AML-193 (cell line): ENCODE measurements at places on chromosomes 12 and 14.

DNA sequence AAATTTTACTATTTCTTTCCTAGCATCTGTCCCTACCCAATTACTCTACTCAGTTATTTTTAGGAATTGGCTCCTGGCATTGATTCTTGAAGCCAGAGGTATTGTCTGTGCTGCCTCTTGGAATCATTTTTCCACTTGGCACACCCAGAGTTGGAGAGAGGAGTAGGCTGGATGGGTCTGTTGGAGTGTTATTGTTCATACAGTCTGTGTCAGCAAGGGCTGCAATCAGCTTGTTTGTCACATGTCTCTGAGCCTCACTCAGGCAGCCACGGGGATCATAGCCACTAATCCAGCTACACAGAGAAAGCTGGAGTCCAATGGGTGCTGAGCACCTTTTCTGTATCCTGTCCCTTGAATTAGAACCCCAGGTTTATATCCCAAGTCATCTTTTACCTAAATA, 176.0 kb upstream of the DYRK2 start:
- no peak for DNase-seq

DNA sequence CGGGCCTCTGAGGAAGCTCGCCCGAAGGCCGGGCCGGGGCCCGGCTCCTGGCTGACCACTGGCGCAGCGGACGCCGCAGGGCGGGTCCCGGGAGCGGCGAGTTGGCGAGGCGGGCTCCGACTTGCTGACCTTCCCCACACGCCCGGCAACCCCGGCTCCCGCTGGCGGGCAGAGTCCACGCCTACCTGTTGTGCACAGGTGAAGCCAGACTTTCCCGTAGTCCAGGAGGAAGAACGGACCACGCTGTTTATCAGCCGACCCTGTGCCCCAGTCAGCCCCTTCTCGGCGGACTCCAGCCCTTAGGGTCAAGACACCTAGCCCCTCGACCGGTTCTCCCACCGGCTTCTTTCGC, 407 bp downstream of the HEATR5A start:
- no peak for DNase-seq

DNA sequence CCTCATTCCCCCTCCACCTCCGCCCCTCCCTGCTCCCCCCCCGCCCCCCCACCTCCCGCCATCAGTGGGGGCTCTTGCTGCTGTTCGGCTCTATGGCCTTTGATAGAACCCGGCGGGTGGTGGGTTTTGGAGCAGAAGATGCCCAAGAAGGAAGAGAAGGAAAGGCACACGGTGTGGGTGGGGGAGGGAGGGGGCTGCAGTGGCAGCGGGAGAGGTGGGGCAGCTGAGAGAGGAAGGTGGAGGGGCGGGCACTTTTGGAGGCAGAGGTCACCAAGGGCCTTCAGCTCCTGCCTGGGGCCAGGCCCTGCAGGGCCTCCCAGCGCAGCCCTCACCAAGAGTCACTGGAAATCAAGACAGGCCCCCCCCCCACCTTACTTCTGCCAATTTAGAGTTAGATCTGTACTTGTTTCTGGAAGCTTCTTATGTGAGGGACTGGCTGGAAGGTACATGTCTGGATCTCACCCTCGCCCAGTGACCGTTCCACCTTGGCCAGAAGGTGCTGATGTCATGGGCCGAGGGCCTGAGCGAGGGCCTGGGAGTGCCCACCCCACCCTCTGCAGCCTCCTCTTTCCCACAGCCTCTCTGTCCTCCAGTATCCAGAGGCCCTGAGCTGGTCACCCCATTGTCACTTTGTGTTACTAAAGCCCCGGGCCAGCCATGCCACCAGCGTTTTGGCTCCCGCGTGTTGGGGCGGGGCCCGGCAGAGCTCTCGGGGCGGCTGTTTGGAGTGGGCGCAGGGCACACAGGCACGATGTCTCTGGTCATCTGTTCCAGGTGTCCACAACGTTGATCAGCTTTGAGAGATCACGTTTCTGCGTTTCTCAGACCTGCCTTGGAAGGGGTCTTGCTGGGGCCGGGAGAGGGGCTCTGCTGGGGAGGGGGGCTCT, 153.9 kb downstream of the KIF26A start:
- DNase-seq, result no peak

GRCh38 chr14:77554816-77555599, 56.4 kb upstream of the ISM2 start:
- DNase-seq, result no peak

- no peak for DNase-seq
Observed at GRCh38 chr14:98903371-98903770, 368.6 kb downstream of the BCL11B start.

- DNase-seq, result no peak
Observed at GRCh38 chr12:89648211-89648930, 60.3 kb downstream of the ATP2B1 start.

DNA sequence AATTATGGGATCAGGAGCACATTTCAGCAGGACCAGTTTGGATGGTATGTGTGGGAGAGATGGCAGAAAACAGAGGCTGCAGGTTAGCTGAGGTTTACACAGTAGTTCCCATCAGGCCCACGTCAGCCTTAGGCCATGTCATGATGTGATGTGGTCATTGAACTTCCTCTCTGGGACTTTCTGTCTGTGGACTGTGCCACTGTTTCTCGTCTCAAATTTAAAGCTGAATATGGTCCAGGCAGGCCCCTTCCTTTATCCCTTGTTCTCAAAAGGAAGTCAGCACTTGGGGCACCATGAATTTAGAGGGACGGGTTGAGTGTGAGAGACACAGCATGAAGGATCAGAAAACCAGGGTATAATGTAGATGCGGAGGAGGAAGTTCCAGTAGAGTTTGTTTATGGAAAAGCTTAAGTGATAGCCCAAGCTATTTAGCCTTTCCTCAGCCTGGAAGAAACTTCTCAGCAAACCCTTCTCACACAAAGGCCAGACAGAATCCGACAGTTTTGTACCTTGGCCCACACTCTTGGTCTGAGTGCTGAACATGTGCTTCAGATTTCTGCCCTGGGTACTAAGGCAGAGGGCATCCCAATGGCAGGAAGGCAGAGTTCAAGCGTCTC, 3.6 kb upstream of the IGFBP6 start:
- peak; percentile 17 for DNase-seq

GRCh38 chr14:70754991-70755390, 54.3 kb downstream of the MAP3K9 start:
- DNase-seq, result no peak

DNA sequence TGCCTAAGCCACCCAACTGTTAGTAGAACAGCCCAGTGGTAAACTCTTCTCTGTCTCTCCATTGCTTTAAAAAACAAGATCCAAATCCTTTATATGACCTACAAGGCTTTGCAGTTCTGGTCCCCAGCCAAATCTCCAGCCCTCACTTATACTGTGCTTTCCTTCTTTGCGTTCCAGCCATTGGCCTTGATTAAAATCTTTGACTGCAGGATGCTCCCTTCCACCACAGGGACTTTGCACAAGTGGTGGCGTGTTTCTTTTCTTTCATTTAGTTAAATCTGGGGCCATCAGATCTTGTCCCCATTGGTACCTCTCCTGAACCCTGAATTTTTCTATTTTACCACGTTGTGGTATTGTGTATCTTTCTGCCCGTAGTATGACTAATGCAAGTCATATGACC, 183.7 kb downstream of the VRK1 start:
- no peak for DNase-seq

- DNase-seq, result no peak
Observed at GRCh38 chr12:16019136-16019535, 108.0 kb downstream of the DERA start.

DNA sequence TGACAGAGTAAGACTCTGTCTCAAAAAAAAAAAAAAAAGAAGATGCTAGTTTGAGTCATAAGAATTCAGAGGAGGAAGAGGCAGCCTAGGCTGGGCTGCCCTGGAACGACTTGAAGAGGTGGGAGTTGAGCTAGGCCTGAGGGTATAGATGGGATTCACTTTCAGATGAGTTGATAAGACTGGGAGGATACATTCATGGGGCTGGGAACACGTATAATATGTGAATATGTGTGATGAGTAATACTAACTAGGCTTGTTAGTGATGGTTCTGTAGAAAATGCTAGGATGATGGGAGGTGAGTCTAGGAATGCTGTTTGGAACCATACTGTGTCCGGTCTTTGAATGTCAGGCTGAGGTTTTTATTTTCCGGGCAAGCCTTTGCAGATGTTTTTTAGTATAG, 9.0 kb downstream of the PLEKHA5 start:
- no peak for DNase-seq

DNA sequence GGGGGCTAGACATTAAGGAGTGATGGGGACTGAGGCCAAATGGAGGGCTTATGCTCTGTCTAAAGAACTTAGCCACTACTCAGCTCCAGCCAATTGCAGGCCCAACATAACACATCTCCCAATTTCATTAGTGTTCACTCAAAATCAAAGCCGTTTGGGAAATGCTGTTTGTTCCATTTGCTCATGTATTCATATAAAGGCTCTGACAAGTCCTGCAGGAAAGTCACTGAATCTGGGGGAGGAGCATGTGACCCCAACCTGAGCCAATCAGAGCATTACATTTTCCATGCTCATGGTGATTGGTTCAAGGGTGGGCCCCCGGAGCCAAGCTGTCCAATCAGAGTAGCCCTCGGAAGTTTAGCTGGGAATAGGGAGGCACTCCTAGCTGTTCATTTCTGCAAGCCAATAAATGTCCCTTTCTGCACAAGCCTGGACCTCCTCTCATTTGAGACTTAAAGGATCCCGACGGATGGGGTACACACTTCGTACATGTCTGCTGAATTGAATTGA, 20.9 kb downstream of the SDSL start:
- DNase-seq, result no peak
